Smooth muscle cell of the brain vasculature (primary cell): ENCODE measurements at places on chromosomes 5 and 9.

DNA sequence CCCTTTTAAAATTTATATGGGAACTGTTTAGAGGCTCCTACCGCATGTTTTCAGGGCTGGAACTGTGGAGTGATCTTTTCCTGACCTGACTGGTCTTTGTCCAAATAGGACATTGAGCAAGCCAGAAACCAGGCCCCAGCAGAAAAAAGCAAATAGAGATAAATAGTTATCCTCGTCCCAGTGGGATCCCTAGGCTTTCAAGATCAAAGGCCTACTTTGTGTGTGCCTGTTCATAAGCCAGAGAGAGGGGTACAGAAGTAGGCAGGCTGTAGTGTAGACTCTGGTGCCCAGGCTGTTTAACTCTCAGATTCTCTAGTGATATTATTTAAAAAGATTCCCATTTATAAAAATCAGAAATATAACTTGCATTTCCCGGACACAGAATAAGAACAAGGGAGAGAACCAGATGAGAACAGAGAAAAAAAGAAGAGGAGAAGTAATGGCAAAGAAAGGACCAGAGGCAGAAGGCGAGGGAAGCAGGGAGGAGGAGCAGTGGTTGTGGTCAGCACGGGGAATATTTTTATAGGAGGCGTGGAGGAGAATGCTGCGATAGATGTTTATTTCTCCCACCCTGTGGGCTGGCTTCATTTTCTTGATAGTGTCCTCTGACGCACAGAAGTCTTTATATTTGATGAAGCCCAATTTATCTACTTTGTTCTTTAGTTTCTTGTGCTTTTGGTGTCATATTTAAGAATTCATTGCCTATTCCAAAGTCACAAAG, 101.2 kb downstream of the AOPEP start:
- DNase-seq = peak; percentile 52

GRCh38 chr9:91193658-91194391, 167.9 kb downstream of the AUH start:
- DNase-seq = peak; percentile 51

DNA sequence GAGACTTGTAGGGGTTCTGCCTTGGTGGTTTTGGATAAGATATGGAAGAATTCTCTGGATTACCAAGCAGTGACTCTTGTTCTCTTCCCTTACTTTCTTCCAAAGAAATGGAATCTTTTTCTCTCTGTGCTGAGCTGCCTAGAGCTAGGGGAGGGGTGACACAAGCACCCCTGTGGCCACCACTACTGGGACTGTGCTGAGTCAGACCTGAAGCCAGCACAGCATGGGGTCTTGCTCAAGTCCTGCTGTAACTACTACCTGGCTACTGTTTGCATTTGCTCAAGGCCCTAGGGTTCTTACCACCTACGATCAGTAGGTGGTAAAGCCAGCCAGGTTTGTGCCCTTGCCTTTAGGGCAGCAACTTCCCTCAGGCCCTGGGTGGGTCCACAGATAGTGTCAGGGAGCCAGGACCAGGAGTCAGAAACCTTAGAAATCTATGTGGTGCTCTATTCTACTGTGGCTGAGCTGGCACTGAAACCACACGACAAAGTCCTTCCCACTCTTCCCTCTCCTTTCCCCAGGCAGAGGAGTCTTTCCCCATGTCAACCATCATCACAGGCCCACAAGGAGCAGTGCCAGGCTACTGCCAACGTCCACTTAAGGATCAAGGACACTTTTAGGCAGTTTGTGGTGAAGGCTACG, 53.8 kb downstream of the SREK1 start:
- DNase-seq = no peak

DNA sequence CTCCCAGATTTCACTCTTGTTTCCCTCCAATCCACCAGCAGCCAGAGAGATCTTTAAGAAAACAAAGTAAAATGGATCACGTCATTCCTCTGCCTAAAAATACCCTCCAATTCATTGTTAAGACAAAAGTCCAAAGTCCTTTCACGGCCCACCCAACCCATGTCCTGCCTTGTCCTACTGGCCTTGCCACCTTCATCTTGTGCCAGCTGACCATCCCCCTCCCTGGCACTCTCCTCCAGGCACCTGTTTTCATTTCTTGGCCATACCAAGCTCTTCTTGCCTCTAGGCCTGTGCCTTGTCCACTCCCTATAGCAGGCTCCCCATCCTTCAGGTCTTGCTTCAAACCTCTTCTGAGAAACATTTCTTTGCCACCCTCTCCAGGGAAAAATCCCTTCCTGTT, 307.6 kb downstream of the MSX2 start:
- no peak for DNase-seq

- no peak for DNase-seq
These were observed 30.0 kb upstream of the LPCAT1 start for GRCh38 chr5:1553539-1554409.

GRCh38 chr9:22307013-22307711, 139.5 kb upstream of the DMRTA1 start:
- DNase-seq = peak; percentile 61

GRCh38 chr9:124038790-124039633, 27.4 kb downstream of the LHX2 start:
- no peak for DNase-seq

- peak; percentile 37 for DNase-seq
These were observed 21.3 kb downstream of the AKNA start for GRCh38 chr9:114366334-114367128.

DNA sequence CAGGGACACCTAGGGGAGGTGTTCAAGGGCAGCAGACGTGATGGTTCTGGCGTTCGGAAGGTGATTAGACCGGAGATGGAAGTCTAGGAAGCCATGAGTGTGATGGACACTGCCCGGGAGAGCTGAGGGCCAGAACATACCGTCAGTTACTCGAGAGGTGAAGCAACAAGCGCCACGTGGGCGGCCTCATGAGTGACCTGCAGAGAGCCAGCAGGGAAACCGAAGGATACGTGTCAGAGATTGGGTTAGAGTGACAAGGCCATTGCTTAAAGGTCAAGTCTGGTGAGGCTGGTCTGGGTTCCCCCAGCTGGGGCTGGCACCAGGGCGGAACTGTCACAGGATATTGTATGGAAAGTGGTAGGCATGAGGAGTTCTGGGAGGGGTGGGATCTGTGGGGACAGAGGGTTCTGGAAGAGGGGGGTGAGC, 60.0 kb downstream of the C9orf50 start:
- no peak for DNase-seq

DNA sequence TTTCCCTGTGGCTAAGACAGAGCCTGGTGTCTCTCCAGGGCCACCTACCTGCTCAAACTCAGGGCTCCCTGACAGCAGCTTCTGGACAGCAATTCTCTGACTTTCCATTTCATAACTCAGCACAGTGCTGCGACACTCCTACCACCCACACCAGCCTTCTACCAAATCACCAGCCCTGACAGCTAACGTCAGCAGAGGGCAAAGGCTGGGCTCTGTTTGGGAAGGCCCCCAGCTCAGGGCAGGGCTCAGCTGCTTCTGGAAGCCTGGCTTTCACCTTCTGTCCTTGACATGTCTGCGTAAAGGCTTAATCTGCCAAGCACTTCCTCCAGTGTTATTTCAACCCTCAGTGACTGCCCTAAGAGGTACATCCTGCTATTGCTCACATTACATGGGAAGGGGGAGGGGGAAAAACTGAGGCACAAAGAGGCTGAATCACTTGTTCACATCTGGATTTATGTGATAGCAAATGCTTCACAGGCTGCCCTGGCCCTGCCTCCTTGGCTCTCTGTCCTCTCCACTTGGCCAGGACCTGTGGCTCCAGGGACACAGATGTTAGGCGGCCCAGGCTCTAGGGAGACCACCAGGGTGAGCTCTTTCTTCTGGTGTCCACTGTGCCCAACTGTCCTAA, 102.5 kb upstream of the PANK3 start:
- DNase-seq = no peak

GRCh38 chr9:131645078-131645776, 94.6 kb downstream of the RAPGEF1 start:
- DNase-seq = no peak

GRCh38 chr9:96574931-96575351, 44.7 kb downstream of the CDC14B start:
- DNase-seq = no peak

DNA sequence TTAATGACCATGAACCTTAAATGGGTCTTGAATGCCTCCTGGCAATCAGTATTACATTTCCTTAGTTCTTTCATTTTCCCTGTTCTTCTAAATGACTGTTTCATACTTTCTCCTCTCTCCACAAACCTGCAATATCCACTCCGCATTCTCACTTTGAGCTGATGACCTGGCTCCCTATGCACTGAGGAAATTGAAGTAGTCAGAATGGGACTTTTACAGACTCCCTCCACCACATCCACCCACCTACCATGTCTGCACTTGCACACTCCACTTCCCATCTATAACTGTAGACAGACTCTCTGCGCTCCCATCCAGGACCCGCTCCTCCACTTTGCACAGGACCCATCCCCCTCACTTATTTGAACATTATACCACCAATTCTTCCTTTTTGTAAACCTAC, 36.2 kb upstream of the GZMA start:
- no peak for DNase-seq

GRCh38 chr5:173330338-173331206, 2.4 kb upstream of the STC2 start:
- no peak for DNase-seq
